Inflammatory macrophage treated with lipopolysaccharide for 4 hours (primary cell): ENCODE measurements at places on chromosomes 4 and X.
A peak's percentile ranks its signal among the peaks of the same experiment; 100 is the strongest.

DNA sequence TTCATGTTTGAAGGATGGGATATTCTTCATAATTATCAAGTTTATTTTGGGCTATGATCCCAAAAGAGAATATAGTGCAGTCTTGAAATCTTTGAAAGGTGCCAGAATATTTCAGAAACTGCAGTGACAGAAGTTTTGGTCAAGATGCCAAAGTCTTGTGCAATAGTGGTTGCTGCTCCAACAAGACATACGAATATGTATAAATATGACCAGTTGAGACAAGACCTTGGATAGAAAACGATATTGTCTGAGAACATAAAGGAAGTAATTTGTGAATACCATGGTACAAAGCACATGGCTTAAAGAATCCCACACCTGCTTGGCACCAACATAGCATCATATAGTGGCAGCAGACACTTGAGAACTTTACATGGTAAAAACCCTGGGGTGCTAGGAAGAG is 48.6 kb upstream of the AMELX start:
- no peak for DNase-seq

GRCh38 chr4:54227256-54228055 is 1.6 kb upstream of the PDGFRA start:
- DNase-seq = no peak

GRCh38 chrX:4638036-4638435 is 924.6 kb upstream of the PRKX start:
- DNase-seq = no peak

DNA sequence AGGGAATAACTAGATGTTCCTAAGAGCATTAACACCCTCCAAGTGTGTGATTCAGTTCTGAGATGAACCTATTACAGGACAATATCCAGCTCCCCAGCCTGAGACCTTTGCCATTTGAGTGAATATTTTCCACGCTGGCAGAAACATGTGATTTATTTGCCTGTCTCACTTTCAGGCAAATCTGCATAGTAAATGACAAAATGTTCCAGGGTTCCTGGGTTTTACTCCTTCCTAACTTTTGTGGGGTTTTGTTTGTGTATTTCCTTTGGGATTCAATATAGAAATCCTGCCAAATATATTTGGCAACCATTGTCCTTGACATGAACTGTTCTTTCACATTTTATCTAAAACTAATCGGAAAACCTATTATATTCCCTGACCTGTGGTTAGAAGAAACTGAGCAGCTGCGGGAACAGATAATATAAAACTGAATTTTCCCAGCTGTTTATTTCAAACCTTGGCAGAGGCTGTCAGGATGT is 12.5 kb downstream of the F8 start:
- no peak for DNase-seq

- DNase-seq = peak; percentile 90
These were observed 7.7 kb downstream of the GAK start for GRCh38 chr4:924107-925096.

GRCh38 chr4:66169341-66169740 is 499.1 kb upstream of the EPHA5 start:
- DNase-seq = no peak

DNA sequence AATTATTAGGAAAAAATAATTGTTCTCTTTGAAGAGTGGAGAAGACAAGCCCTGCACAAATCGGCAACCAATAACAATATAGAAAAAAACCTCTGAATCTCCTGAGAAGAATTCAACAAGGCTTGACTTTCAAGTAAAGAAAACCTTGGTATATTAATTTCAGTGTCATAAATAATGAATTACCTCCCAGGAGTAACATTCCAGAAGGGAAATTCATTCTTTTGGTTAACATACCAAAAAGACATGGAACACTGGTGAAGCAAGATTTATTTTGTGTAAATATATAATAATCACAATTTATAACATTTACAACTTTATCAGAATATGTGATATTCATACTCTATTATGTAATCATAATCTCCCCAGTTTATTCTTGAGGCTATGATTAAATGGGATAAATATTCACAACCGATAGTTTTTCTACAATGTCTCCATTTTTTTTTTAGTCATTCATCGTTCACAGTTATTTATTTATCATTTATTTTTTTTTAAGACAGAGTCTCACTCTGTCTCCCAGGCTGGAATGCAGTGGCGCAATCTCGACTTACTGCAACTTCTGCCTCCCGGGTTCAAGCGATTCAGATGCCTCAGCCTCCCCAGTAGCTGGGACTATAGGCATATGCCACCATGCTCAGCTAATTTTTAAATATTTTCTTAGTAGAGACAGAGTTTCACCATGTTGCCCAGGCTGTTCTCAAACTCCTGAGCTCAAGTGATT is 53.0 kb upstream of the RPS6KA6 start:
- no peak for DNase-seq

DNA sequence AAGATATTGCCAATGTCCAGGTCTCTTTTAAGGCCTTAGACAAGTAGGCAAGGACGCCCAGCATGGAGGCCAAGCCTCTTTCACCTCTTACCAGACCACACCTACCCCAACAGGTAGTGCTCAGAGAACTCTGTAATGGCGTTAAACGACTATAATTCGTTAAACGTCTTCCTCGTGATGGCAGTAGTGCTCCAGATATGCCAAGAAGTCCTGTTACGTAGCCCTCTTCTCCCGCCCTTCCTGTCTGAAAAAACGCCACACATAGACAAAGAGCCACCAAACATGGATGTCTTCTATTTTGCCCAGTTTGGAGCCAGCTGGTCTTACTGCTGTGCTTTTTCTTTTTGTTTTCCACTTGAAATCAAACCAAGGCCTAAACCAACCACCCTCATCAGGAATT is 190.7 kb downstream of the OR13H1 start:
- no peak for DNase-seq

DNA sequence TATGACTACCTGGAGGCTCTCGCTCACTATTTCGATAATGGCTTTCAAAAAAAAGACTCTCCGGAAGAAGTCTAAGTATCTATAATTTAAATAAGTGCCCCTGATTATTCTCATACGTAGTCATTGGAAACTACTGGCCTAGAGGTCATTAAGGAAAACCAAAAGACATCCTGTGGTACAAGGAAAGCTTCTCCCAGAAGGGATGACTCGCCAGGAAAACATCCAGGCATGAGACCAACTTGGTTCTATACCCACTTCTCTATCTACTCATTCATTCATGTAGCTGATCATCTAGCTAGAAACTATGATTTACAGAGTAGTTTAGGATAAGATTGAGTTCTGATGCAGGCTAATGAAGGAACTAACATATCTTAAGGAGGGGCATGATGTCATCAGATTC is 37.7 kb downstream of the SOX3 start:
- no peak for DNase-seq

GRCh38 chr4:164977243-164978164 is at the start of gene TRIM61:
Gene TRIM61, minus strand, starts transcription at chr4:164977657. Its CDS starts 7,655 bp downstream, at chr4:164970002.
- DNase-seq = peak; percentile 7

DNA sequence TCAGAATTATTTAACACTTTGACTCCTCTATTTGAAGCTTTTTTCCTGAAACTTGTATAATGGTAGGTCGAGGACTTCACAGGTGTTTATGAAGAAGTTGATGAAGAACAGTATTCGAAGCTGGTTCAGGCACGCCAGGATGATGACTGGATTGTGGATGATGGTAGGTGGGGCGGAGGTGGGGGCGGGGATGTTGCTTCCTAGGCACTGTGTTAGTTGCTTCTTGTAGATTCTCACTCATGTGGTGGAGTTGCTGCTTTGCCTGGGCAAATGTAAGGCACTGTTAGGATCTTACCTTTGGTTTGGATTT is 9.4 kb downstream of the POLA1 start:
- DNase-seq = no peak
